MG63 (cell line): ENCODE measurements at places on chromosomes 3 and 15. TPM values are rescaled to one million over a fixed set of nuclear protein-coding genes. Genes with fewer than 3 reads are reported as not detected.

The ANKUB1 gene
- not detected in 2 replicates for total RNA-seq

The CCR8 gene
- total RNA-seq, result not detected in 2 replicates

DNA sequence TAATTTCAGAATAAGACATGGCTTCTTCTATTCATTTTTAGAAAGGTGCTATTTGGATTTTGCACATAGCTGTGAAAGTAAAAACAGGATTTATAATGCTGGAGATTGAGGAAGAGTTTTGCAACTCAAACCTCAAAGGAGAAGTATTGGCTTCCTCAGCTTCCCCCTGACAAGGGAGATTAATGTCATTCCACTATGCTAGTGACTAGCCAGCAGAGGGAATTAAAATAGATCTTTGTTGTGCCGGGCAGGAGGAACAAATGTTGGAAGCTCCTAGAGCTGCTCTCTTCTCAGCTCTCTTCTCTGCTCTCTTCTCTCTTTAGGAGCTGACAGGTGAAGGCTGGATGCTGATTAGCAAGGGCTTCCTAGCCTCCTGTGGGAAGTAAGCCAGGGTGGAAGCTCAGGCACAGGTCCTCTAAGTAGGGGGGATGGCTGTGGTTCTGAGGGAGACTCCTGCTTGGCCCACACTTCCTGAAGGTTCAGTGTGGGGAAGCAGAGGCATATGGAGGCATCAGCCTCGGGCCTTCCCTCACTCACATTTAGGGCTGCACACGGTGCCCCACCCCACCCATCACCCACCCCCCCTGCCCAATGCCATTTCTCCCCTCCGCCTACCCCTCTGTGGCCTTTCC, 29.6 kb downstream of the CX3CR1 start:
- DNase-seq, result no peak

- peak; percentile 42 for DNase-seq
Measured at GRCh38 chr3:115062009-115062408, 85.1 kb downstream of the ZBTB20 start.

DNA sequence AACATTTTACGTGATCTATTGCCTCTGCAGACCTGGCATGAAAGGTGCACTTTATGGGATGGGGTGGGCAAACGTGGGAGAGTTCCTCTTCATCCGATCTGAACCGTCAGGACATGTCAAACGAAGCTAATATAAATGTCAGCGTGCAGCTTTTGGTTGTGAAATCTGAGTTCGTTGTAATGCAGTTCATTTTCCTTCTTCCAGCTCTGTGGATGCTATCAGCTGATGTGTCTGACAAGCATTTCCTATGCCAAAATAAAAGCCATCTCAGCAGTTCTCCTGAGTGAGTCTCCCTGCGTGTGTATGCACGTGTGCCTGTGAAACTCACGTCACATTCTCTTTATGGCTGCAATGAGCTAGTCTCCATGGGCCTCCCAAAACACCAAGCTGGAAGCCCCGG, 512.3 kb downstream of the MCTP2 start:
- no peak for DNase-seq

DNA sequence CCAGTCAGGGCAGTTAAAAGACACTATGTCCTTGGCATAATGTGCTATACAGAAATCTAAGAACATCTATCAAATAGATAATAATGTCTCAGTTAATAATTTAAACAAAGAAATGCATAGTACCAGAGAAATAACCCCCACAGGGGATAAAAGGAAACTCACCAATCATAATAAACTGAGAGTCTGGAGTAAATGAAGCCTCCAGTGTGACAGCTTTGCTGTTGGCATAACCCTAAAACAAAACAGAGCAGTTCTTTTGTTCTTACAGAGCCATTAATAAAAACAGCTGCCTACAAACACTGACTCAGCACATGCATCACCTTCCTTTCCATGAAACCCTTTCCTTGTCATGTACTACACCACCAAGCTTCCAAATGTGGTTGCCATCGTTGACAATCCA, 13.5 kb downstream of the PPM1M start:
- DNase-seq, result no peak
